Right lung (tissue), 10 donors: ENCODE measurements at places on chromosomes 2 and 18. TPM values are rescaled to one million over a fixed set of nuclear protein-coding genes. Genes with fewer than 3 reads are reported as not detected.

Gene PLB1
- 1.7 TPM for polyA plus RNA-seq

Gene DARS1
- polyA plus RNA-seq: 103 TPM

Gene TNS1
- 120 TPM for polyA plus RNA-seq

Gene CD207
- polyA plus RNA-seq: not detected

Gene MPHOSPH10
- 57.9 TPM for polyA plus RNA-seq

GRCh38 chr18:62643181-62643580, 72.2 kb upstream of the PHLPP1 start:
- DNase-seq: no peak

DNA sequence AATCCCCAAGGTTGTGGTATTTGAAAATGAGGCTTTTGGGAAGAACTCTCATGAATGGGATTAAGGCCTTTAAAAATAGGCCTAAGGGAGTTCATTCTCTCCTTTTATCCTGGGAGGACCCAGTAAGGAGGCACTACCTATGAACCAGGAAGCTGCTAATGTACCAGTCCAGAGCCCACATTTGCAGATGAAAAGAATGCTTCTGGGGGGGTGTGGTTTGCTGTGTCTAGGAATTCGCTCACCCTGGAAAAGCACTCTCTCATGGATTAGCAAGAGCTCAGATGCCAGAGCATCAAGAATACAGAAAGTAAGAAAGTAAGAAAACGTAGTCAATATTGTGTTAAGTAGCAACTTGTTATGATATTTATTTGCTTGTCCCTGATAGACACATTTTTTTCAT, 785.7 kb upstream of the GYPC start:
- DNase-seq: no peak

DNA sequence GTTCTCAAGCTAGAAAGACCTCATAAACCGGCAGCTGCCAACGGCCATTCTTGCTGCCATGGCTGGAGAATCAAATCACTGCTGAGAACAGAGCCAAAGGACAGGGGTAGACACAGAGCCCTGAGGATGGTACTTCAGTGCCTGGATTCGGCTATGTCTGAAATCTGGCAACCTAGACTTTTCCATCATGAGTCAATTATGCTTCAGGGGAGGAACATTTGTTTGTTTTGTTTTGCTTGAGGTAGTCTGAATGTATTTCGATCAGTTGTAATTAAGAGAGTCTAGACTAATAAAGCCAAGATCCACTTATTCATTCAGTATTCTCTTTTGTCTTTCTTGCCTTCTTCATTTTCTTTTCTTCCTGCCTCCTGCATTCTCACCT, 122.8 kb upstream of the SH3BP4 start:
- DNase-seq: no peak

DNA sequence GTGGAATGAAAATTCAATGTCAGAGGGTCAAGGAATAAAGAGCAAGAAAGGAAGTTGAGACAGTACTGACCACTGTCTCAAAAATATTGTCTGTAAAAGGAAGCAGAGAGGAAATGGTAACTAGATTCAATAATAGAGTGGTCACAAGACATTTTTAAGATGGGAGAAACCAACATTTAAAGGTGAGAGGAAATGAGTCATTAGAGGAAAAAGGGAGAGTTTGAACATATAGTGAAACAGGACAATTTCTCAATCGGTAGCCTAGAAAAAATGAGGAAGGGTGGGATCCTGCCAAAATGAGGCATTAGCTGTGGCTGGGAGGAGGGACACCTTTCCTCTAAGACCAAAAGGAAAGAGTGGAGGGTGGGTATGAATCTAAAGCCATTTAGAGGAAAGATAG, 288.5 kb downstream of the SP3 start:
- no peak for DNase-seq
